ENCODE measurements at places on chromosomes 2 and 18.

DNA sequence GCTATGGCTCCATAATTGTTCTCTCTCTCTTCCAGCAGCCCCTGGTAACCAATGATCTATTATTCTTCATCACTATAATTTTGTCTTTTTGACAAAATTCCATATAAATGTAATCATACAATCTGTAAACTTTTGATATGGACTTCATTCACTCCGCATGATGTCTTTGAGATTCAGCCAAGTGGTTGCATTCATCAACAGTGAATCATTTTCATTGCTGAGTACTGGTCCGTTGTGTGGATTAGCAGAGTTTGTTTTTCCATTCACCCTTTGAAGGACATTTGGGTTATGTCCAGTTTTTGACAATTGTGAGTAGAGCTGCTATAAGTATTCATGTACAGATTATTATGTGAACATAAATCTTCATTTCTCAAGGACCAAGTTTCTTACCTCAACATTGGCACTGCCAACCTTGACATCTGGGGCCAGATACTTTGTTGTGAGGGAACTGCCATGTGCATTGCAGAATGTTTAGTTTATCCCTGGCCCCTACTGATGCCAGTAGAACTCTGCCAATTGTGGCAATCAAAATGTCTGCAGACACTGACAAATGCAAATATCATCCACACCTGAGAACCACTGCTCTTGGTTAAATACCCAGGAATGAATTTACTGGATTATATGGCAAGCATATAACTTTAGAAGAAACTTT lies 48.4 kb upstream of the BCL2L11 start:
- DNase-seq: peak; percentile 72

DNA sequence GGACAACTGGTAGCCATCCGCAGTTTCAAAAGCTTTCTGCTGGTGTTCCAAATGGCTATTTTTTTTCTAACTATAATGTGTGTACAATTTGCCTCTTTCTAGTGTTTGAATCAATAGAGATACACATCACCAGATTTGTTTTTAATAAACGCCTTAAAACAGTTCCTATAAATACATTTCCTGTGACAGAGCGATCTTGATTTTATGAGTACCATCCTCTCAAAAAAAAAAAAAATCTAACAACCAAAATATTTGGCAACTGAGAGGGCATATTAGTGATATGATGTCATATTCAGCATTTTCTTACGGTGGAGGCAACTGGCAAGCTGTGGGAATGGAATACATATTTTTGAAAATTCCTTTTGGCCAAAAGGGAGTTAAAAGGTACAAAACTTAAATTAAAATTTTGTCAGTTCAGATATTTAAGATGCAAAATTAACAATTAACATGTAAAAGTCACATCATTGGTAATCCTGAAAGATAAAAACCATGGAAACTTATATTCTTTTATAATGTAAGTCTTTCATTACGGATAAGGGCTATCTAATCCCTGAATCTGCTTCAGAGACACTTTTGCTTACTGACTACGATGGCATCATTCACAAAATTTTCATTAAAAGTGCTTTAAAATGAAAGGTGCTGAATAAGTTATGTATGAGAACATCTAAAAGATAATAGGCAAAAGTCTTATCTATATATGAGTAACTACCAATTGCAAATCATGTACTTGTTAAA lies 268.4 kb downstream of the TCF4 start:
- no peak for DNase-seq

- DNase-seq: no peak
These were observed 206.4 kb upstream of the SMAD2 start for GRCh38 chr18:48136827-48137373.

DNA sequence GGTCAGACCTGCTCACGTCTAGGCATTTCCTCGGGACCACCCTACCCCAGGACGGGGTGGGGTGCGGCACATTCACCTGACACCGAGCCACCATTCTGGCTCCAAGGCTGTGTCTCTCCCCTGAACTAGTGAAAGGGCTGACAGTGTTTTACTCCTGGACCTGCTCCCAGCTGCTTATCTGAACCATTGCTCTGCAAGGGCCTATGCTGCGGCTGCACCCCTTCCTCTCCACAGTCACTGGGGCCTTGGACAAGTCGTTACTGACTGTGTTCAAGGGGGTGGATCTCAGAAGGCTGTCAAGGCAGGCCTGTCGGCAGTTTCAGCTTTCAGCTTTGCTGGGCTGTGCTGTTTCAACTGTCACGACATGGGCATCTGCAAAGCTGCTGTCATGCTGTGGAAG lies 11.7 kb downstream of the CREG2 start:
- no peak for DNase-seq

- no peak for DNase-seq
These were observed 6.6 kb downstream of the GKN2 start for GRCh38 chr2:68946117-68946516.

DNA sequence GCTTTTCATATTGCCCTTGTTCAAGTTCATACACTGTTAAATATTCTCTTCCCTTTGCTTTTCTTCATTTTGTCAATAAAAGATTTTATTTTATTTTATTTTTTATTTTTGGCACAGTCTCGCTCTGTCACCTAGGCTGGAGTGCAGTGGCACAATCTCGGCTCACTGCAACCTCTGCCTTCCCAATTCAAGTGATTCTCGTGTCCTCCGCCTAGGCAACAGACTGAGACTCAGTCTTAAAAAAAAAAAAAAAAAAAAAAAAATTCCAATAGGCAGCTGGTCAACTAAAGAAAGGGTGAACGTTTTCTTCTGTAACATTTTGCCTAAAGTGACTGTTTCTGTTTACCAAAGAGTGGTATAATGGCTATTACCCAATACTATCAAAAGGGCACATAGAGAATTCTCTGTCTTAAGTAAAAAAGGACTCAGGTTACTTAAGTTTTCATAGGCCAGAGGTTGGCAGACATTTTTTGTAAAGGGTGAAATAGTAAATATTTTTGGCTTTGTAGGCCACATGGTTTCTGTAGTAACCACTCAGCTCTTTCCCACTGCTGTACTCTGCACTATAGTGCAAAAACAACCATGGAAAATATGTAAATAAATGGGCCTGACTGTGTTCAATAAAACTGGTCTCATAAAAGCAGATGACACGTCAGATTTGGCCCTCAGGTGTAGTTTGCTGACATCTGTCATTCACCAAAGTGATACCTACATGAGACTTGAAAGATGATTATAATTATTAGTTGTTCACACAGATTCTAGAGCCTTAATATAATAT lies 113.4 kb downstream of the MIB1 start:
- DNase-seq: peak; percentile 18

GRCh38 chr2:27021253-27022049 lies 11.3 kb upstream of the TMEM214 start:
- peak; percentile 40 for DNase-seq

DNA sequence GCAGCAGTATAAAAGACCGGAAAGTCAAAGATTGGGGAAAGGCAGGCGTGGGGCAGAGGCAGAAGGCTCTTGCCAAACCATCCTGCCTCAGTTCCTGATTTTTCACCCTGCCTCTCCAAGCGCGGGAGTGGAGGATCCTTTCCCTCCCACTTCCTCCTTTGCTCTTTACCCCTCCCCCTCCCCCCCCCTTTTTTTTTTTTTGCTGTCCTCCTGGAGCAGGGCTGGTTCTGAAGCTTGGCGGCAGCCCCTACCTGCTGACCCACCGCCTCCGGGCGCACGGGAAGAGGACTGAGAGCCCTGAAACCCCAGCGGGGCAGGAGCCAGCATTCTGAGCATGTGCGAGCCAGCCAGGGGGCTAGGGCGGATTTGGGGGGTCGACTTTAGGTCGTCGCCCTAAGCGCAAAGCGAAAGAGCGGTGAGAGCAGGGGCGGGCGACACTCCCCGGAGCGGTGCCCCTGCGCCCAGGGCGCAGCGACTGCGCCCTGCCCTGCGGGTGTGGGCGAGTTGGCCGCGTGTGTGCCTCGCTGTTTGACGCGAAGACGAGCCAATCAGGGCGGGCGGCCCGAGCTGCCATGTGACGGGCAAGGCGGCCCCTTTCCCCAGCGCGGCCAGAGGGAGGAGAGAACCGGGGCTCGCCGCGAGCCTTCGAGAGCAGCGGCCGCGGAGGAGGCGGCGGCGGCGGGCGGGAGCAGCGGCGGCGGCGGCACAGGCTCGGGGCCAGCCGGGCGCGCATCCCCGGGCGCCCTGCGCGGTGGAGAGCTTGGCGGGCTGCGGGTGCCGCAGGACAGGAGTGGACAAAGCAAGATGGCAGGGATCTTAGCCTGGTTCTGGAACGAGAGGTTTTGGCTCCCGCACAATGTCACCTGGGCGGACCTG lies at the start of gene CERS6:
TSS of gene CERS6 (plus strand) at position 628 of the 876 bp plus-strand sequence. CDS start at position 805, 177 bp downstream.
- DNase-seq: peak; percentile 94

GRCh38 chr2:88303865-88304264 lies 133.7 kb downstream of the THNSL2 start:
- no peak for DNase-seq

DNA sequence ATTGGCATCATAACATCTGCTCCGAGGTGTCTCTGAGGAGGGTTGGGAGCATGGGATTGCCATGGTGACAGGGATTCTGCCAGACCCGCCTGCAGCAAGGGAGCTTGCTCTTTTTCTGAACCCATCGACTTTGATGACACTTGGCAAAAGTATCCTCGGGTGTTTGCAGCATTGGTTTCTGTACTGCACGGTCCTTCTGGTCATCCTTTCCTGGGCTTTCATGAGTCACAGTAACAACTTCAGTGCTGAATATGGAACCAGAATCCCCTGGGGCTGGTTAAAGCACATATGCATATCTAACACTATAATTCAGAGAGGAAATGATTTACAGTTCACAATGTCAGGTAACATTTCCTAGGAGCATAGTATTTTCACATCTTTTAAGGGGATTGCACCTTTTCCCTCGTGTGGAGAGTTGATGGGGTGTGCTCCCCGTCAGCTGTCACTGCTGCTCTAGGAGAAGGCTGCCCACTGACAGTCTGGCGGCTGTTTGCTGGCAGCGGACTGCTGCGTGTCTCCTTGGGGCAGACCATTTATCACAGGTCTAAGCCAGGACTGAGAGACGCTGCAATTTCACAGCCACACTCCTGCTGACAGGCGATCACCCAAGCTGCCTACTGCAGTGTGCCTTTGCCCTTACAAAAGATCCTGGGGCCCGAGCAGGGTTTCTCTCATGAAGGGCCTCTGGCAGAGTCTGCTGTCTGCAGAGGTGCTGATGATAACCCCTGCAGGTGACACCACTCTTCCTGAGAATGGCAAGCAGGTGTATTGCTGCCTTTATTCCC lies 425.3 kb downstream of the THSD7B start:
- no peak for DNase-seq

GRCh38 chr2:134283661-134284060 lies 29.8 kb downstream of the MGAT5 start:
- DNase-seq: peak; percentile 72

DNA sequence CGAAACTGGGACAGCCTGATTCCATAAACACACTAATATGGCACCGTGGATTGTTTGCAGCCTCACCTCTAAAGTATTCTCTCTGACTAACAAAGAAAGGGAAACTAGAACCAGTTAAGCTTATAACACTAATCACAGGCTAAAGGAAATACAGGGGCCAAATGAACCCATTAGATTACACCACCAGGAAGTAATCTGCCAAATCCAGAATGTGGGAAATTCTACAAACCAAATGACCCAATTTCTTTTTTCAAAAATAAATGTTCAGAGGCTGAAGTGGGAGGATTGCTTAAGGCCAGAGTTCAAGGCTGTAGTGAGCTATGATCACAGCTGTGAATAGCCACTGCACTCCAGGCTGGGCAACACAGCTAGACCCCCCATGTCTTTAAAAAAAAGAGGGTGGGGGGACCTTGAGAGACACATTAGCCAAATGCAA lies 1.5 kb upstream of the MPPE1 start:
- DNase-seq: peak; percentile 72

- no peak for DNase-seq
These were observed 3.7 kb downstream of the FTCDNL1 start for GRCh38 chr2:199847181-199847864.

DNA sequence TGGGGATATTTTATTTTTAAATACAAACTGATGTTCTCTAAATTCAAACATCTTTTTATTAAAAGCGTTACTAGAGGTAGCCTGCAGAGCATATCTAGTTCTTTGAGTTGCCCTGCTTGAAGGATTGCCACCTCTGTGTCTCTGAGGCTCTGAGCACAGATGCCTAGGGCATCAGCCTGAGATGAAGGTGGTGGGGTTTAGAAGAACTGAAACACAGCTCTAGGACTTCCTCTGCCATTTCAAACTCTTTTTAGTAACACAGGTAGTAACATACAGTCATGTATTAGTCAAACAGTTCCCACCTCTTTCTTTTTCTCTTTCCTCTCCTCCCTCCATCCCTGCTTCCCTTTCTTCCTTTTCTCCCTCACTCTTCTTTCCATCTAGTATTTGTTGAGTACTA lies 57.6 kb downstream of the TTC21B start:
- DNase-seq: no peak

DNA sequence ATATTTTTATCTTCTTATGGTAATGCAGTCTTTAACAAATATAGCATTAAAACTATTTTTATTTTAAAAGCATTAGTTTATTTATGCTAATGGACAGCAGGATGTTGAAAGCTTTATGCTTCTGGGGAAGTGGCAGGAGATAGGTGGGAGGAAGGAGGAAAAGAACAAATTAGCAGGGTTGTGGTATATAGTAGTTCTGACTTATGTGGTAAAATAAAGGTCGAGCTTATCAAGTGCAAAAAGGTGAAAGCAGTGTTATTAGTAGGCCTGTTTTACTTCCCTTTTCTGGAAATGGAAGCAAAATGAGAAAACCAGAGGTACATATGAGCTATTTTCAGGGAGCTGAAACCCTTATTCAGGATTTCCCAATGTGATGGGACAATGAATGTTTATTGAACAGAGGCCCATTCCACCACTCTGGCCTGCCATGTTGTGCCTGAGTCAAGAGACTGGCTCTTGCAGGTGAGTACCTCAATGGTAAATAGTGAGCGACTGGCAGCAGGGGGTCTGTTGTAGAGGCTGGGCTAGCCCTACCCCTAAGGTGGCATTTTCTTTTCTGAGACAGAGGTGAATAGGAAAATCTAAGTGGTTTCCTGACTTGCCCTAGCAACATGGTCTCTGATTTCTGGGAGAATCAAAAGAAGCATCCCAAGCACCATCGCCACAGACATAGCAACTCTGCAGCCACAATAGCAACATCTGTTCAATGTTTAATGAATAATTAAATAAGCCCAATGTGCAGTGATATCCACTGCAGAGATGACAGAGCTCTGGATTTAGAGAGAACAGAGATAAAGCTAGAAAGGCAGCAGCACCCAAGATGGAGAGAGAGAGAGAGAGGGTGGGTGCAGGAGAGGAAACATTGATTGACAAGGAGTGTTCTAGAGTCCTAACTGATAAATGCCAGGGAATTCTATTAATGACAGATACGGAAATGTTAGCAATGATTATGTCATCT lies 119.7 kb downstream of the UPP2 start:
- no peak for DNase-seq

GRCh38 chr2:55173438-55174054 lies 58.5 kb downstream of the CLHC1 start:
- no peak for DNase-seq

GRCh38 chr2:162824304-162824703 lies 14.3 kb downstream of the KCNH7 start:
- no peak for DNase-seq

- DNase-seq: no peak
These were observed 29.7 kb upstream of the CASP10 start for GRCh38 chr2:201152999-201153815.

- DNase-seq: no peak
These were observed 850.6 kb upstream of the CHAC2 start for GRCh38 chr2:52916981-52917380.

GRCh38 chr2:19944205-19944845 lies 42.5 kb upstream of the TTC32 start:
- no peak for DNase-seq

All from mesenchymal stem cell (in vitro differentiated cells and primary cell).